NCI-H2081 (cell line): ENCODE measurements at places on chromosomes 2 and 18.

- no peak for DNase-seq
Measured at GRCh38 chr18:77377813-77378212, 128.2 kb downstream of the GALR1 start.

- DNase-seq = no peak
Measured at GRCh38 chr2:237403024-237403882, 10.7 kb downstream of the COL6A3 start.

DNA sequence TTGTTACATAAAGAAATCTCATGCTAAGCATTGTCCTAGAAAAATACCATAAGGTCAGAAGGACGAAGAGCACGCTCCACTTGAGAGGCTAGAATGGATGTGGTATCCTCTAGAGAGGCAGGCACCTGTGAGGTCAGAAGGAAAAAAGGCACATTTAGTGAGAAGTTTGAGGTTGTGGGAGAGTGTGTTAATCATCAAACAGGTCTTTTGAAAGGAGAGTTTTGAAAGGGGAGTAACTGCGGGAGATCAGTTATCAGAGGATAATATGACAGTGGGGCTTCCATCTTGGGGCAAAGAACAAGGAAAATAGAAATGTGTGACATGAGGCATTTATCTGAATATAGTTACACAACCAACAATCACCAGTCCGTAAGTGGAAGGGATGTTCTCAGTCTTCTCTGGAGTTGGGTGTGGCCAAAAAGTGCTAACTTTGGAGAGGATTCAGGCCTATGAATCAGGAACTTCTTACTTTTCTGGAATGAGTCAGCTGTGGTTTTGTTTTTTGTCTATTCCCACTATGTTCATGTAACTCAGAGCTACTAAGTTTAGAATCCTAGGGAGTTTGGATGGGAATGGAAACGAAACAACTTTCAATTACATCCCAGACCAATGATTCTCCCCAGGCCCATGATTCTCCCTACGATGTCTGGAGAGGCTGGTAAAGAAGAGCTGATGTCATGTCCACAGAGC, 451.4 kb upstream of the ST6GAL2 start:
- DNase-seq = no peak

DNA sequence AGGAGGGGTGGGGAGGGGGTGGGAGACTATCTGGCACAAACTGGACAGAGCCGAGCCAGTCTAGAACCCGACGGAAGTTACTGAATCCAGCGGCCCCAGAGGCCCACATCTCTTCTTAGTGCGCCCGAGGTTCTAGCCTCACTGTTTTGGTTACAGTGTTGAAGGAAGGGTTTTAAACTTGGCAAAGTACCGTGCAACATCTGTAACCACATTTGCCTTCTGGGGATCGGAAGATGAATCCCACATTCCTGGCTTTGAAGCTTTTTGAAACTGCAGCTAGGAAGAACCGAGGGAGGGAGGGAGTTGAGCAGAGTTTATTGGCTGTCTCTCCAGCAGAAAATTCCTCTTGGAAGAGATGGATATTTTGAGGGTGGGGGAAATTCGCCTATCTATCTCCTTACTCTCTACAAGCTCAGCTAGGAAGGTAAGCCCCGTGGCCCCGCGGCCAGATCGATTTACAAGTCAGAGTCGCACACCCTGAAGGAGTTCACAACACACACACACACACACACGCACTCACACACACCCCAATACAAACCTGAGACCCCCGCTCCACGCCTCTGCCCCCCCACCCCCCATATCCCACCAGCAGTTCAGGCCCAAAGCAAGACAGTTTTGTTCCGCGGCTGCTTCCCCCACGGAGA, 1.0 kb downstream of the ACVR1 start:
- no peak for DNase-seq

GRCh38 chr2:45263147-45263546, 253.9 kb upstream of the SIX2 start:
- DNase-seq = peak; percentile 56

- DNase-seq = no peak
Measured at GRCh38 chr2:150388289-150388625, 99.2 kb downstream of the RND3 start.

GRCh38 chr2:9250091-9250490, 43.5 kb downstream of the ASAP2 start:
- no peak for DNase-seq

GRCh38 chr2:96503637-96504243, 1.4 kb downstream of the NEURL3 start:
- DNase-seq = no peak
